ENCODE measurements at places on chromosomes 4 and X.
A peak's percentile ranks its signal among the peaks of the same experiment; 100 is the strongest.

GRCh38 chr4:79048878-79049277 is 109.6 kb upstream of the PAQR3 start:
- DNase-seq: no peak

GRCh38 chr4:158769175-158769921 is 522 bp downstream of the FNIP2 start:
- DNase-seq: peak; percentile 17

DNA sequence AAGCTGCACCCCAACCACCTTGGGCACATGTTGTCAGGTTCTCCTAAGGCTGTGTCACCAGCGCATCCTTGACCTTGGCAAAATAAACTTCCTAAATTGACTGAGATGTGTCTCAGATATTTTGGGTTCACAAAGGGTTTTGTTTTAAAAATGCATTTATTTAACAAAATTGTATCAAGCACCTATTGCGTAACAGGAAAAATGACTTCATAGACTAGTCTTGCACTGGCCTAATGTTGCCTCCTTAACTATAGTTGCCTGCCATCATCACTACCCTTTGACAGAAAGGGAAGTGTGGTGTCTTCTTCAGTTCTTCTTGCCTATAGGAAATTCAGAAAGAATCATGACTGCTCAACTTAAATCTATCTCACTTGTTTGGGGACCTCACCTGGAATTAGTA is 374.2 kb downstream of the SH2D1A start:
- no peak for DNase-seq

- no peak for DNase-seq
These were observed 329.3 kb downstream of the GBA3 start for GRCh38 chr4:23022032-23022431.

GRCh38 chr4:181897935-181898334 is 345.3 kb upstream of the TENM3 start:
- no peak for DNase-seq

DNA sequence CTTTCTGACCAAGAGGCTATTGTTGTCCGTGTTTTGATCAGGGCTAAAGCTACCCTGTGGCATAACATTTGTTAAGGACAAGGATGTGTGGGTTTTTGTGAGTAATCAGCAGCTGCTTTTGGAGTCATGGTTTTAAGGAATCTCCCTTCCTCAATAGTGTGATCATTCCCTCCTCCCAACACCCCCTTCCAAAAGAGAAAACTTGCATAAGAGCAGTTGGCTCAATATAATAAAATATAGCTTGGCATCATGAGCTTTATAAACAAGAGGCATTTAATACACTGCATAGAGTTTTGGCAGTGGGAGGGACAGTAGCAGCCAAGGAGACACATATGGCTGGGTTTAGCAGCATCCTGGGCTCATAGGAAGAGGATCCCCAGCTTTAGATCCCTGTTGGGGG is 84.7 kb downstream of the NHS start:
- no peak for DNase-seq

DNA sequence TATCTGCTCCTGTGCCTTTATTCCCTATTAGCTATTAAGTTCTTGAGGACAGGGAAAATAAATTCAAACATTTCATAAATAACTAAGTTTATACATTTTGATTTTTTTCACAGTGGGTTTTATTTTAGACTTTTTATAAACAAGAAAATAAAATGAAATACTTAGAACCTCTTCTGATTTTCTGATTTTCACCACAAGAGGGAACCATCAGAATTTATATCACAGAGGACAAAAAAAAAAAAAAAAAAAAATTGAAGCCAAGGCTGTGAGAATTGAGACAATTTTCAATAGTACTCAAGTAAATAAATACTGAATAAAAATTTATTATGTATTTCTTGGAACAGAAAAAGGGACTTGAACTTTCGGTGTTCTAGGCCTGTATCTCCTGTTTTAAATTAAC is 288.1 kb downstream of the SH3BGRL start:
- DNase-seq: no peak

- no peak for DNase-seq
These were observed 21.7 kb downstream of the PDLIM3 start for GRCh38 chr4:185513489-185514181.

DNA sequence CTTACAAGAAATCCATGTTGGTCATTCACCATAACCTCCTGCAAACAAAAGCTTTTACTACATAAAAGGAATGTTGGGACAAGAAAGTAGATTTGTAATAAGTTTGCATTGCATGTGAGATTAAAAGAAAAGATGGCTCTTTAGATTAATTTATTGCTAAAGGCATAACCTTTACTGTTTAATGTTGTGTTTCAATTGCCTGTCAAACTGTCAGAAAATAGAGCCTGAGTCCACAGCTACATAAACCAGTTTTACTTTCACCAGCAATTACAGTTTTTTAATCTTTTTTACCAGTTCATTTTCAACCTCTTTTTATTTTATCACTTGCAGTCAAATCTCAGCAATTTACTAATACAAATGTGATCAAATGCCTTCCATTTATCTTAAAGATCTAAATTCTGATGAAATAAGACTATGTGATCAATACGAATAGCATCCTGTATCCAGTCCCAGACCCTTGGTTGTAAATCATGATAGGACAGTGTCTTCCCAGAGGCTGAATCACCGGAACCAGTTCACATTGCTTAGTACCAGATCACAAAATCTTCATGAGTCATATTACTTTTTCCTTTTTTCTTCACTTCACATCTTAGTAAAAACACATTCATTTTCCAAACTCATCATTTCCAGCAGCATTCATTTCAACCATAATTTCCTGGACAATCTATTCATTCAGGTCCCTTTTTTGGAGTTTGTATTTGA is 95.4 kb upstream of the FRG1 start:
- no peak for DNase-seq
